ENCODE measurements at places on chromosomes 6 and 20.
A peak's percentile ranks its signal among the peaks of the same experiment; 100 is the strongest.

DNA sequence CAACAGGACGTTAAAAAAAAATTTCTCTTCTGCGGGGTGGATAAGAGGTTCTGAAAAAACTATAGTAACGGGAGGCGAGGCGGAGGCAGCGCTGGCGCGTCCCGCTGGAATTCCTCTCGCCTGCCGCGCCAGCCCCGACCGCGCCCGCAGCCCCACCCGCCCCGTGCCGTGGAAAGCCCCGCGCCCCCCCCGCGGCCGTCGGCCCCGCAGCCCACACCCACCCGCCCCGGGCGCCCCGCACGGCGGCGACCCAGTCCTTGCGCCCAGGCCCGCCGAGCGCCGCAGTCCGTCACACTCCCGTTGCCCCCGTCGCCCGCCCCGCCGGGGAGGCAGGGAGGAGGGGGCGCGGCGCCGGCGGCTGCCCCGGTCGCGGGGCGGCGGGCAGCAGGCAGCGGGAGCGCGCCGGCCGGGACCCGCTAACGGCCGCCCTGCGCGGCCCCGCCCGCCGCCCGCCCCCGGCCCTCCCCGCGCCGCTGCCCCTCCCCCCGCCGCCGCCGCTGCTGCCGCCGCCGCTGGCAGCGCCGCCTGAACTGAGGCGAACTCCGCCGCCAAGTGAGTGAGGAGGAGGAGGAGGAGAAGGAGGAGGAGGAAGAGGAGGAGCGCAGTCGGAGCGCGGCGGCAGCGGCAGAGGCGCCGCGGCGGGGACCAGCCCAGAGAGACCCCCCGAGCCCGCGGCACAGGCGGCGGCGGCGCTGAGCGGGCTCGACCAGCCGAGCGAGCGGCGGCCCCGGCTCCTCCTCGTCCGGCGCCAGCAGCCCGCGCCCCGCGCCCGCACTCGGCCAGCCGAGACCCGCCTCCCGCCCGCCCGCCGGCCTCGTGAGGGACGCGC lies at the start of gene QKI:
QKI (plus strand) TSS at position 602 of the 829 bp plus-strand sequence. CDS start 476 bp downstream, outside the sequence.
- peak; percentile 88 for DNase-seq

GRCh38 chr6:4677011-4677750 lies 99.0 kb upstream of the CDYL start:
- DNase-seq = no peak

GRCh38 chr6:12068899-12069557 lies 56.9 kb downstream of the HIVEP1 start:
- DNase-seq = no peak

- no peak for DNase-seq
Observed at GRCh38 chr6:109059571-109060021, 35.0 kb downstream of the SESN1 start.

DNA sequence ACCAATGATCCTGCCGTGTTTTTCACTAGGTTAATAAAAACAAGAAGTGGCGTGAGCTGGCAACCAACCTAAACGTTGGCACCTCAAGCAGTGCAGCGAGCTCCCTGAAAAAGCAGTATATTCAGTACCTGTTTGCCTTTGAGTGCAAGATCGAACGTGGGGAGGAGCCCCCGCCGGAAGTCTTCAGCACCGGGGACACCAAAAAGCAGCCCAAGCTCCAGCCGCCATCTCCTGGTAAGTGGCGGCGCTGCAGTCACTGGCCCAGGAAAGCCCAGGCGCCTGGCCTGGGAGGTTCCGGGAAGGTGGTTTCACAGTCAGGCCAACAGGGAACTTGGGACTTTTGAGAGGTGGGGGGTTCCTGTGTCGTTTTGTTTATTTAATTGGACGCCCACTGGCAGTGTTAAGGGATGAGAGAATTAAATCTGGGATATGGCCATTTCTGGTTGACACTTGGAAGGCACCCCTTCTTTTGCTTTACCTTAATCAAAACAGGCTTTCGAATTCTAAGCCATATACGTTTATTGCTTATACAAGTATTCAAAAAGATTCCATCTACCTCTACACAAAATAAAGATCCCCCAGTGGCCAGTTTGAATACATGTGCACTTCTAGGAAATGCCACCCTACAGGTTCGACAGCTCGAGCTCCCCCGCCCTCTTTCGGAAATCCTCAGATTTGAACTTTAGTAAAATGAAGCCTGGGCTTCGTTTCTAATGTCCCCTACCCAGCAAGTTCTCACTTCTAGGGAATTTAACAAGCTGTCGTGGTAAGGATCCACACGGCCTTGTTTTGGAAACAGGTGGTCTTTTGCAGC lies 138.9 kb downstream of the TMEM242 start:
- peak; percentile 89 for DNase-seq
